ENCODE measurements at places on chromosomes 11 and 22.

DNA sequence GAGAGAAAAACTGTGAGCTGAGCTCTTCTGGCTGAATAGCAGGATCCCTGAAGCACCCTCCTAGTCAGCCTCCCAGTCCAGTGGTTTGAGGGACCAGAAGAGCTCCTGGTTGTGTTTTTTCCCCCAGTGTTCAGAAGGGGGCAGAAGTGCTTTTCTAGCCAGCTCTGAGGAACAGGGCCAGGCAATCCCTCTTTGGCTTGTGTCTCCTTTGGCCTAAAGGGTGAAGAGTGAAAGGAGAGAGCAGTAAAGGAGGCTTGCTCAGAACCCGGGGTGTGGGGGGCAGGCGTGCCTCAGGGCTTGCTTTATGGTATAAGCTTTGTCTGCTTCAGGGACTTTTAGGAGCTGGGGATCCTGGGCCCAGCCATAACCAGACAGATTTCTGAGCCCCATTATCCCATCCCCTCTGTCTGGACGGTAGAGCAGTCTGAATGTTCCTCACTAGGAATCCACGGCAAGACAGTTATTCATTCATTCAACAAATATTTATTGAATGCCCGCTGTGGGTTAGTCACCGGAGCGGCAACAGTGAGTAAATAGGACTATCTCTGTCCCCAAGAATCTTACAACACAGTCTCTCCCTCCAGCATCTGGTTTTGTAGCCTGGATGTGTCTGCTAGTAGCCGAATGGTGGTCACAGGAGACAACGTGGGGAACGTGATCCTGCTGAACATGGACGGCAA, 14.5 kb downstream of the ACP2 start:
- DNase-seq, result no peak

GRCh38 chr11:82930229-82930628, 28.7 kb downstream of the DDIAS start:
- DNase-seq, result no peak

- DNase-seq, result no peak
Measured at GRCh38 chr11:75934851-75935250, 119.8 kb downstream of the UVRAG start.

- DNase-seq, result peak; percentile 92
Measured at GRCh38 chr11:119121008-119121810, at the start of gene HINFP. Gene HINFP, plus strand, starts transcription at chr11:119121580. Its CDS starts 5,365 bp downstream, at chr11:119126945.

DNA sequence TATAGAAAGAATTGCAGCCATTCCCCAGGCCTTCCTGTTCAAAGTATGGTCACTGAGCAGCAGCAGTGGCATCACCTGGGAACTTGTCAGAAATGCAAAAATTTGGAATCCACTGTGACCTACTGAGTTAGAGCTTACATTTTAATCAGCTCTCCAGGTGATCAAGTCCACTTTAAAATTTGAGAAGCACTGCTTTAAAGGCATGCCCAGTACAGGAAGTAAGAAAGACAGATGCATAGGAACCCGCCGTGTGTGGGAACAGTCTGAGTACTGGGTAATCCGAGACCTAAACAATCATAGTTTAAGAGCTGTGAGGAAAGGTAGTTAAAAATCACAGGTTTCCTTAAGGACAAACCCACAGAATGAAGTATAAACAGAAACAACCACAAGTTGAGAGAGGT, 462.4 kb downstream of the RAB38 start:
- no peak for DNase-seq

DNA sequence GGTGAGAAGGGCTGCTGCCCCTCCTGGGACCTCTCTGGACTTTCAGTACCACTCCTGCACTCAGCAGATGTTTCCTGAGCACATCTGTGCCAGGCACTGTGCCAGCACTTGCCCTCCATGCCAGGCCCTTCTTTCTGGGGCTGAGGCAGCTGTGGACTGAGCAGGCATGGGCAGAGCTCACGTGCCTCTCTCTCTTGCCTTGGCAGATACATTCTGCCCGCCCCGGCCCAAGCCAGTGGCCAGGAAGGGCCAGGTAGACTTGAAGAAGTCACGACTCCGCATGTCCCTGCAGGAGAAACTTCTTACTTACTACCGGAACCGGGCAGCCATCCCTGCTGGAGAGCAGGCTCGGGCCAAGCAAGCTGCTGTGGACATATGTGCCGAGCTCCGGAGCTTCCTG, 8.3 kb upstream of the ATF4 start:
- no peak for DNase-seq

DNA sequence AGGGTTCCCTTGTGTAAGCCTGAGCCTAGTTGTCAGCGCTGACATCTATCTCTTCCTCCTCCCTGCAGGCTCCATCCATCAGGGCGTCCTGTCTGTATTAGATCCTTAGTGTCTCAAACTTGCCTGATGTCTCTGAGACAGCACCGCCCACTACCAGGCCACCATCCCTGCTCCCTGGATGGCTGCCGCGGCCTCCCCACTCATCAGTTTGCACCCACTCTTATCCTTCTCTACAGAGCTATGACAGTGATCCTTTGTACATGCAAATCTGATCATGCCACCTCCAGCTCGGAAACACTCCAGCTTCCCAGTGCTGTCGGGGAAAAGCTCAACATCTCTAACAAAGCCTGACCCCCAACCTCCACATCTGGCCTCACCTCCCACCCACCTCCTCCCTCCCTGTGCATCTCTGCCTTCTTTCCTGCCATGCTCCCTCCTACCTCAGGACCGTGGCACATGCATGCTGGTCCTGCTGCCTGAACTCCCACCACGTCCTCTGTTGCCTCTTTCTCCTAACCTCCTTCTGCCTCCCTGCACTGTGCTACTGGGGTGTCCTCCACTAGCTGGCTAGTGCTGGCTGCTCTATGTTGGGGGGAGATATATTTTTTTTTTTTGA, 61.6 kb upstream of the EIF3D start:
- DNase-seq, result no peak

DNA sequence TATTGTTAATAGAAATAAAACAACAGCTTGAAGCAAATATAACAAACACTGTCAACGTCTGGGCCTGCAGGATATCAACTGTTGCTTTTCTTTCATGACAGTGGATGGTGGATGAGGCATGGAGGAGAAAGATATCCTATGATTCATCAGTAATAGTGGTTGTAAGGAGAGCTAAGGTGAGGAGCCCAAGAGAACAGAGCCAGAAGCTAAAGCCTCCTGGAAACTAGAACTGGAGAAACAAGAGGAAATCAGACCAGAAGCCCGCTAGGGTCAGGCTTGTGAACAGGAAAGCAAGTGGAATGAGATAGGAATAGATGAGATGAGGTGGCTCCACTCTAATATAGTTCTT, 37.7 kb upstream of the MMP12 start:
- no peak for DNase-seq

GRCh38 chr11:123427405-123427804, 2.7 kb upstream of the GRAMD1B start:
- no peak for DNase-seq

DNA sequence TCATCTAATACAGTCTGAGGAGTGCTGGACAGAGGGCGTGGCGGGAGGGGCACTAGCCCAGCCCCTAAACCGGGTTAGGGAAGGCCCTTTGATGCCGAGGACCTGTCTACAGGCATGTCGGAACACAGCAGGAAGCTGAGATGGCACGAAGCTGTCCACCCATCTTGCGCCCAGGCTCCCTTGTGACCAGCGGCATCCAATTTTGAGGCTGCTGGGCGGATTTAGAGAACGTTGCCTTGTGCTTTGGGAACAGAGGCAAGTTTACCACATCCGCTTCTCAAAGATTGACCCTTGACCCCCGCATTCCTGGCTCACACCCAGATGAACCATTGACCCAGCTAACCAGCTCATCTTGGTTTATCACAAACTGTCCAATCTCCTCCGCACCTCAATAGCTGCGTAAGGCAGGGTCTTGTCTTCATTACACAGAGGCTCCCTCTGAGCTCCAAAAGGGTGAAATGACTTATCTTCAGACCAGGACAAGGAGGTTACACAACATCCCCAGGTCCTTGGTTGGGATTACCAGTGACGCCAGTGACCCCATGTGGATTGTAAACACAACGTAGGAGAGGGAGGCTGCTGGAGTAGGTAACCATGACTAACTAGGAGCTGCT, 4.5 kb downstream of the FAM83F start:
- DNase-seq, result no peak

DNA sequence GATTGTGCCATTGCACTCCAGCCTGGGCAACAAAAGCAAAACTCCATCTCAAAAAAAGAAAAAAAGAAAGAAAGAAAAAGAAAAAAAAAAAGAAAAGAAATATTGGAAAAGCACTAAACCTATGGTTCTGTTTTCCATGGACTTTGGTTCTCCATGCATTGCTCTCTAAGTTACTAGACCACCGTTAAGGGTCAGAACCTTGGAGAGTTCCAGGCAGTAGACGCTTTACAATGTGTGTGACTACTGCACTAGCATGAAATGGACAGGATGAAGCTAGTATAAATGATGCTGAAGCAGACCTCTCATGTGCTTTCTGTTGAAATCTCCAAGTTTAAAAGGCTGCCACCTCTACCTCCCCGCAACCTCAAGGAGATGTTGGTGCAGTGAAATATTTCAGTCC, 63.5 kb downstream of the SIK2 start:
- no peak for DNase-seq

GRCh38 chr22:27239520-27239919, 562.0 kb downstream of the MN1 start:
- DNase-seq, result no peak

GRCh38 chr11:18011633-18012032, 1.2 kb downstream of the SERGEF start:
- no peak for DNase-seq

DNA sequence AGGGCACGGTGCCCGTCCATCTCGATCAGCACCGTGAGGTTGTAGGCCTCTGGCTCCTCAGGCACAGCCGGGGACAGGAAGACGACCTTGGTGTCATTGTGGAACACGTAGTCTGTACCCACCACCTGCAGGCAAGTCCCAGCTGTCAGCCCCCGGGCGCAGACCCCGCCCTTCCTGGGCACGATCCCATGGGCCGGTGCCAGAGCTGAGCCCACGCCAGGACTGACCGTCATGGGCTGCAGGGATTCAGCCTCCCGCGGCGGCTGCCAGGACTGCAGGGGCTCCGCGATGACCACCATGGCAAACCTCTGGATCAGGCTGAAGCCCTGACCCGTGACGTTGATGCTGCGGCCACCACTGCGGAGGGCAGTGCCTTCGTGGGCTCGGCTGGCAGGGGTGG, 11.8 kb upstream of the MAPK11 start:
- DNase-seq, result no peak

DNA sequence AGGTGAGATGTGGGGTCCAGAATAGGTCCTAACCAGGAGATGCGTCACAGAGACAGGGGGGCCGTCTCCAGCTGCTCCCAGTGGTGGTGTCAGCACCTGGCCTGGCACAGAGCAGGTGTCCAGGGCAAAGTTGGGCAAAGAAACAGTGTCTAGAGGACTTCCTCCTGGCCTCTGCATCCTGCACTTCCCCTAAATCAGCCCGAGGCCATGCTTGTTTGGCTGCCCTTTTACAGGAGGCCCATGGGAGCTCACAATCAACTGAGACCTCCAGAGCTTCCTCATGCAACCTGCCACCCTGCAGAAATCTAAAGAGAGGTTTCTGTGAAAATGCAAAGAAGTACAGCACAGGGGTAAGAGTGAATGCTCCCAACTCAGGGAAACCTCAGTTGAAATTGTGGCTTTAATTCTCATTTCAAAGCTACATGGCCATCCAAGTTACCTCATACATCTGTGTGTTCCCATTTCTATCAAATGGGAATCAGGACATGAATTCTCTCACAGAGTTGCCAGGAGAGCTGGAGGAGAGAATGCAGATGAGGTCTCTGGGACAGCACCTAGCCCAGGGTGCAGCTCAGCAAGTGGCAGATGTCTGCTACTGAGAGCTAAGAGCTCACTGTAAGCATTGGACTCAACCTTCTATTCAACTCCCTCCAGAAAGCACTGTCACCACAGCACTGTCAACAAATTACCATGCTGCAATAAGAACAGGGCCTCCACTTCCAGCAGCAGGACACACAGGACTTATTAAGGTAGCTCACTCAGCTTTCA, 32.6 kb downstream of the TCIRG1 start:
- no peak for DNase-seq

- no peak for DNase-seq
Measured at GRCh38 chr11:64690235-64690634, 32.8 kb downstream of the NRXN2 start.

- peak; percentile 13 for DNase-seq
Measured at GRCh38 chr11:111735262-111736116, 30.7 kb downstream of the PPP2R1B start.

DNA sequence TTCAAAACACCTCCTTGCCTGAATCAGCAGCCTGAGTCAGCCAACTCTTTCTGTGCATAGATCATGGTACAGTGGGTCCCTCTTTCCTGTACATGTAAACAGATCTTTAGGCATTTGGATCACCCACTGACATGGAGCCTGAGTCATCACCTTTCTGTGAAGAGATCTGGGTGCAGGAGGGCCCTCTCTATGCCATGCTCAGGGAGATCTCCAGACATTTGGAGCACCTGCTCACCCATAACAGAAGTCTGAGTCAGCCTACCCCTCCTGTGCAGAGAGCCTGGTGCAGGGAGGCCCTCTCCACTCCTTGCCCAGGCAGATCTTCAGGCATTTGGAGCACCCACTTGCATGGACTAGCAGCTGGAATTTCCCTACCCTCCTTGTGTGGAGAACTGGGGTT, 56.2 kb upstream of the GLYAT start:
- DNase-seq, result no peak

DNA sequence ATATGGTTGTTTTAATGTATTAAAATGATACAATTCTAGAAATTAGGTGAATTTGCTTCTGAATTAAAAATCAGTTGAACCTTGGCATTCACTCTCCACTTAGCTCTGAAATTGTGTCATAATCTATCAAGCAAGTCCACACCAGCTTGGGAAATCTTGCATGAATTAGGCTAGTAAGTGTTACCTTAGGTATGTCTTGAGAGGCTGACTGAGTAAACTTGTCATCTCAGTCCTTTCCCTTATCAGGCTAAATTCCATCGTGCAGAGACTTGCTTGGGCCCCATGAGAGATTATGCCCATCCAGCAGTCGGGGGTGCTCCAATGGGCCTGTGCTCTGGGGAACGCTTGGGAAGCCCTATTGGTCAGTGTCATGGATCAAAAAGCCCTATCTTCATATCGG, 33.9 kb upstream of the ST14 start:
- no peak for DNase-seq

GRCh38 chr22:34834059-34834458, 231.9 kb upstream of the ISX start:
- DNase-seq, result no peak
